Dermis microvascular lymphatic vessel endothelial cell (primary cell): ENCODE measurements at places on chromosomes 7 and 10. TPM values are rescaled to one million over a fixed set of nuclear protein-coding genes. Genes with fewer than 3 reads are reported as not detected.

GRCh38 chr7:114422507-114423501, 8.2 kb downstream of the FOXP2 start:
- no peak for DNase-seq

- DNase-seq: peak; percentile 81
Observed at GRCh38 chr7:44884621-44885393, 523 bp downstream of the PURB start.

DNA sequence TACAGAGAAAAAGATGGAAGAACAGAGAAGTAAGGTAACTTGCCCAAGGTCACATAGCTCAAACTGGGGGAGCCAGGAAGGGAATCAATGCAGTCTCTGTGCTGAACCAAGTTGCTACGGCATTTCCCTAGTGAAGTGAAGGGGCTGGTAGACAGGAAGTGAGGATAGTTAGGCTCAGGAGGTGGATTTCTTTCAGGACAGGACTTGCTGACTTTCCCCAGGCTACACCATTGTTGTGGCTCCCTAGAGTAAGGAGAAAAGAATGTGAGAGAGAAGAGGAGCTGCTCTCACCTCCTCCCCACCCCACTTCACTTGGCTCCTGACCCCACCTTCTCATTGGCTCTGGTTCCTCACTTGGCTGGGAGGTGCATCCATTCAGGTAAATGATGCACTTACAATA, 316.9 kb downstream of the INHBA start:
- DNase-seq: no peak

GRCh38 chr7:4842319-4843064, 19.3 kb downstream of the PAPOLB start:
- peak; percentile 85 for DNase-seq

GRCh38 chr7:149050941-149051340, 22.6 kb upstream of the PDIA4 start:
- DNase-seq: no peak

Gene HSPA12A
- total RNA-seq: 0.38 and 0.77 TPM in 2 replicates
